Fibroblast of lung (primary cell): ENCODE measurements at places on chromosomes 5 and 9. TPM values are rescaled to one million over a fixed set of nuclear protein-coding genes. Genes with fewer than 3 reads are reported as not detected.
A peak's percentile ranks its signal among the peaks of the same experiment; 100 is the strongest.

LRRC14B gene
- total RNA-seq: not detected in 2 replicates

GRCh38 chr5:100537946-100538345 lies 2.8 kb downstream of the FAM174A start:
- H3K27me3 ChIP-seq: no peaks in the 10 kb centered on the region
- peak; percentile 19 for DNase-seq
- no peak overlapping the region for H3K27ac ChIP-seq
- H3K36me3 ChIP-seq: no peaks in the 10 kb centered on the region
- H3K4me3 ChIP-seq: no peak overlapping the region

TNFSF8 gene
- not detected in 2 replicates for total RNA-seq

- no peaks in the 10 kb centered on the region for H3K4me1 ChIP-seq
- H3K27me3 ChIP-seq: no peaks in the 10 kb centered on the region
- no peaks in the 10 kb centered on the region for H3K36me3 ChIP-seq
Measured at GRCh38 chr9:76758476-76758875, 5.8 kb upstream of the PCA3 start.

DNA sequence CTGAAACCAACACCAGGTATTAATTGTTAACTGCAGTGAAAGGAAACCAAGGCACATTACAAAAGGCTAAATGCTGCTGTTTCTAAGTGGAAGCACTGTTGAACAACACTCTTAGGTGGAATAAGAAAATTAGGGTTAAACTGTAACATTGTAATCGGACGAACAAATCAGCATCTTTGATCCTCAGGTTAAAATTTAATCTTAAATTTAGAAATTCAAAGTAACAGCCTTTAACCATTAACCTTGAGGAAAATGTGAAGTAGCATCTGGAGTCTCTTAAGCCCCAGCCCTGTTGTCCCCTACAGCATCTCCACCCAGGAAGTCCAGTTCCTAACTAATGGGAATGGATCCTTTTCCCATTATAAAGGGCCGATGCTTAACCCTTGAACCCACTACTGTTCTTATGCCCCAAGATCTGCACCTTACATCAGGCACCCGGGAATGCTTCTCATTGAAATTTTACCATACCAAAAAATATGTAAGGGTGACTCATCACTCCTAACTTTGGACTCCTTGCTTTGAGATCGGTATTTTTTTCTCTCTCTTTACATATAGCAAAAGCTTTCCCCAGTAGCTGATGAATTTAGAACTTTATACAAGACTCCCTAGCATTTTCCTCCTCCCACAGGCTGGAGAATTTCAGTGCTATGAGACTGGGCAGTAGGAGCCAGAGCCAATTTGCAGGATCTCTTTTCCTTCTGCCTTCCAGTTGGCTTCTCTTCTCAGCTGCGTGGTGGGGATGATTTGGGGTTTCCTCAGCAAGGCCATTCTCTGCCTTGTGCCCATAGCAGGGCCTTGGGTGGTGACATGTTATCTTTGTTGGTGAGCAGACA lies 32.0 kb upstream of the ITGA2 start:
- H3K4me3 ChIP-seq: no peak overlapping the region
- no peak overlapping the region for H3K27ac ChIP-seq

DNA sequence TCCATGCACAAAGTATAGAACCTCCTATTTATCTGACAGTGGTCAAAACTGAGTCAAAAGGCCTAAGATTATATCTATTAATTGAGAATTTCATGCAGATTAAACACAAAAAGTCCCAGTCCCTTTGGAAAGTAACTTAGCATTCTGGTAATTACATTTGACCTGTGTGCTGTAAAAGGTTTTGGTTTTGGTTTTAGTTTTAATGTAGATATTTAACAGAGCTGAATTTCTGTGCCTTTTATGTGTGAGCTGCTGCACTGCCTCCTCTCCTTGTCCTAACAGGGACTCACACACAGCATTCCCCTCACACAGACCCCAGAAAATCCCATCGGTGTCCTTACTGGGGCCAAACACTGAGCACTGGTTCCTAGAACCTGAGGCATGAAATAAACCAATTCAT lies 31.0 kb upstream of the FSD1L start:
- no peak overlapping the region for H3K27ac ChIP-seq
- DNase-seq: no peak
- no peaks in the 10 kb centered on the region for H3K27me3 ChIP-seq

DNA sequence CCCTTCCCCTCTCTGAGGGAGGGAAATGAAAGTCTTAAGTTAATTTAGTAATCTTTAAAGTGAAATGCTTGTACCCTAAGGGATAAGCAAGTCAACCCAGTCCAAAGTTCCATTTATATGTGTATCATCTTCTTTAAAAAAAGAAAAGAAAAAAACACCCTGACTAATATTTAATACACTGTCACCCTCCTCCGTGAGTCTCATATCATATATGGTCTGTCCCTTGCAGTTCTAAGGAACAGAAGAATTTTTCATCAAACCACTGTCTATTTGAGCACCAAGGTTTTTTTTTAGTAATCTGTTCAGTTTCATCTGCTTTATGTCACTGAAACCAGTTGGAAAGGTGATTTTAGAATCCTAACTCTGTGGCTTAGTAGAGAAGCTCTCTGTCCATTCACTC lies 15.2 kb downstream of the TNIP1 start:
- H3K36me3 ChIP-seq: peaks cover 5% of the 10 kb centered on the region
- H3K27me3 ChIP-seq: no peaks in the 10 kb centered on the region
- H3K27ac ChIP-seq: no peak overlapping the region
- peaks cover 27% of the 10 kb centered on the region for H3K4me1 ChIP-seq

GRCh38 chr5:180540050-180540694 lies 46.0 kb downstream of the CNOT6 start:
- DNase-seq: no peak
- H3K4me3 ChIP-seq: no peak overlapping the region
- no peaks in the 10 kb centered on the region for H3K36me3 ChIP-seq
- no peaks in the 10 kb centered on the region for H3K27me3 ChIP-seq

WDR38 gene
- total RNA-seq: not detected in 2 replicates

- H3K4me1 ChIP-seq: peaks cover under 1% of the 10 kb centered on the region
- H3K4me3 ChIP-seq: no peak overlapping the region
- H3K36me3 ChIP-seq: no peaks in the 10 kb centered on the region
- H3K27me3 ChIP-seq: no peaks in the 10 kb centered on the region
- H3K27ac ChIP-seq: no peak overlapping the region
- peak; percentile 67 for DNase-seq
Measured at GRCh38 chr5:159965031-159965837, 43.7 kb upstream of the TTC1 start.

FBP2 gene
- not detected in 2 replicates for total RNA-seq

GDA gene
- under 0.01 TPM in 1 of 2 replicates, not detected in the other for total RNA-seq

ABCA1 gene
- 60.4 and 75.2 TPM in 2 replicates for total RNA-seq

MCC gene
- total RNA-seq: 24.7 and 41.3 TPM in 2 replicates

DNA sequence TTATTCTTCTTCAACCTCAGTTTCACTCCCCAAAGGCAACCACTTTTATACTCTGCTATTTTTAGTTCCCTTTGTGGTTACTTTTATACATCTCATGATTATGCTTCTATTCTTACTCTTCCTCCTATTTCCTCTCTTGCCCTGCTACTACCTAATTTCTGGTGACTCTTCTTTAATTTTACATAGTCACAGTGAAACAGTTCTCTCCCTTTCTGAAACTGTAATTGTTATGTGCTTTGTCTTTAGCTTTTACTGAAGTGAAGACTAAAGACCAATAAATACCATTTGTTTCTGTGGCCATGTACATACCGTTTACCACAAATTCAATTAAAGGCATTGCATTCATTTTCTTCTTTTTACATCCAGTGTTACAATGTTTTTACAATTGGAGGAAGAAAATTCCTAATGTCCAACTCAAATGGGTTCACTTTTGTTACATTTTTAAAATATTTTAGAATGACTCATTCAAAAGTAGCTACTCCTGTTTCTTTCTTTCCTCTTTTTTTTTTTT lies 410.6 kb downstream of the PSAT1 start:
- H3K4me1 ChIP-seq: no peaks in the 10 kb centered on the region
- H3K4me3 ChIP-seq: no peak overlapping the region
- peak; percentile 88 for DNase-seq
- no peaks in the 10 kb centered on the region for H3K27me3 ChIP-seq
- H3K27ac ChIP-seq: no peak overlapping the region

GRCh38 chr9:92728831-92729734 lies 35.5 kb downstream of the BICD2 start:
- no peaks in the 10 kb centered on the region for H3K27me3 ChIP-seq
- peaks cover 8% of the 10 kb centered on the region for H3K36me3 ChIP-seq
- no peak overlapping the region for H3K27ac ChIP-seq
- no peak overlapping the region for H3K4me3 ChIP-seq
- no peak for DNase-seq

GRCh38 chr9:9286001-9286400 lies 1326.8 kb downstream of the PTPRD start:
- no peak overlapping the region for H3K27ac ChIP-seq
- H3K4me1 ChIP-seq: no peaks in the 10 kb centered on the region
- no peaks in the 10 kb centered on the region for H3K27me3 ChIP-seq

GRCh38 chr5:106956187-106956586 lies 714.5 kb downstream of the EFNA5 start:
- no peaks in the 10 kb centered on the region for H3K4me1 ChIP-seq
- H3K27ac ChIP-seq: no peak overlapping the region

PCDHGA5 gene
- total RNA-seq: 1.5 and 2.6 TPM in 2 replicates

DNA sequence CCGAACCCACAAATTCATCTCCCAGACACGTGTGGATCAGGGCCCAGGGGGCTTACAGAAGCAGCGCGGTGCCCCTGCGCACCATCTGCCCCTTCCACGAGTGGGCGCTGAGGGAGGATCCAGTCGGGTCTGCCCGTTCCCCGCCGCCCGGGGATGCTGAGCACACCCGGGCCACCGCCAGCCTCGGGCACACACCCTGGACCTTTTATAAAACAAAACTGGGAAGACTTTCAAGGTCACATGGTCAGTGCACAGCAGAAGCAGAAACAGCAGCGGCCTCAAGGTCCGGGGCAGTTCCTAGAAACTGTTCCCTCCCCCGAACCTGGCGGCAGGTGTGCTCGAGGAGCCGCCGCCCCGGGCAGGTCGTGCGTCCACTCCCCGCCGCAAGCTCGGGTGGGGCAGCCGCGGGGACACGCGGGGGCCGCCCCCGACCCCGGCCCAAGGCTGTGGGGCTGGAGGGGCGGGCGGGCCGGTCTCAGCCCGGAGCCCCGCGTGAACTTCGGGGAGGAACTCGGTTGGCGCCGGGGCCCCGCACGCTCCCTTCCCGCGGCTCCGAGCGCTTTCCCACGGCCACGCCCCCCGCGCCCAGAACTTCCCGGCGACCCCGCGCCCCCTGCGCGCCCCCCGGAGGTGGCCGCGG lies 633 bp upstream of the PPP1R26 start:
- H3K27ac ChIP-seq: no peak overlapping the region
- no peaks in the 10 kb centered on the region for H3K4me1 ChIP-seq
- H3K27me3 ChIP-seq: no peaks in the 10 kb centered on the region
- no peak overlapping the region for H3K4me3 ChIP-seq
- H3K36me3 ChIP-seq: no peaks in the 10 kb centered on the region

GRCh38 chr9:95497772-95498171 lies 19.0 kb downstream of the PTCH1 start:
- H3K27me3 ChIP-seq: no peaks in the 10 kb centered on the region
- H3K36me3 ChIP-seq: no peaks in the 10 kb centered on the region
- no peak overlapping the region for H3K27ac ChIP-seq
- peaks cover 14% of the 10 kb centered on the region for H3K4me1 ChIP-seq

GNAQ gene
- 25.9 and 30.4 TPM in 2 replicates for total RNA-seq

GRCh38 chr9:76255781-76256455 lies 138.3 kb downstream of the RFK start:
- H3K4me1 ChIP-seq: peaks cover 2% of the 10 kb centered on the region
- no peaks in the 10 kb centered on the region for H3K36me3 ChIP-seq
- H3K27ac ChIP-seq: no peak overlapping the region

SPRY4 gene
- total RNA-seq: 4.5 and 4.9 TPM in 2 replicates

PAX5 gene
- not detected in 2 replicates for total RNA-seq

DNA sequence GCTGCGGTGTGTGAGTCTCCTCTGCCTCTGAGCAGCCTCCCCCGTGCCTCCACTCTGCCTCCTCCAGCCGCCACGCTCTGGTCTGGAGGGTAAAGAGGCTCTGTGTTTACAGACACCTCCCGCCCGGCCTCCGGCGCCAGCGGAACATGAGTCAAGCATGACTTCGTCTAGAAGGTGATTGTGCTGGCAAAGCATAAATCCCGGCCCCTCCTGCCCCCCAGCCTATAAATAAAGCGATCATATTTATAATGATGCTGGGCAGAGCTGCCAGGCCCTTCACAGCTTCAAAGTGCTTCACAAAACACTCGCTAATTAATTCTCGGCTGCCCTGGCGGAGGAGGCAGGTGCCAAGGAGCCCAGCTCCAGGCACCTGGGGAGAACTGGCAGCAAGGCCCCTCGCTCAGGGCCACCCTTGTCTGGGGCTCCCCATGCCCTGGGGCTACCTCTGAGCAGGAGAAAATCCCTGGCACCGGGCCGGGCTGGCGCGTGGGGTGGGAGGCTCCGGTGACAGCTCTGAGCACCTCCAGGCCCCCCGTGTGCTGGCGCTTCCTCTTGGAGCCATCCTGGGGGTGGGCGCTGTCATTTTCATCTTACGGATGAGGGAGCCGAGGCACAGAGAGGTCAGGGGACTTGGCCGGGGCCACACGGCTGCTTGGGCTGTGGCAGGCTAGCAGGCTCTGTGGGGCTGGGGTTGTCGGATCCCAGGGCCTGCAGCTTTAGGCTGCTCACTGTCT lies 87.8 kb downstream of the RXRA start:
- peaks cover 7% of the 10 kb centered on the region for H3K4me1 ChIP-seq
- no peak overlapping the region for H3K27ac ChIP-seq
- H3K4me3 ChIP-seq: no peak overlapping the region
- H3K27me3 ChIP-seq: no peaks in the 10 kb centered on the region
- peak; percentile 82 for DNase-seq

CCDC183 gene
- total RNA-seq: 0.99 and 1.0 TPM in 2 replicates

DNA sequence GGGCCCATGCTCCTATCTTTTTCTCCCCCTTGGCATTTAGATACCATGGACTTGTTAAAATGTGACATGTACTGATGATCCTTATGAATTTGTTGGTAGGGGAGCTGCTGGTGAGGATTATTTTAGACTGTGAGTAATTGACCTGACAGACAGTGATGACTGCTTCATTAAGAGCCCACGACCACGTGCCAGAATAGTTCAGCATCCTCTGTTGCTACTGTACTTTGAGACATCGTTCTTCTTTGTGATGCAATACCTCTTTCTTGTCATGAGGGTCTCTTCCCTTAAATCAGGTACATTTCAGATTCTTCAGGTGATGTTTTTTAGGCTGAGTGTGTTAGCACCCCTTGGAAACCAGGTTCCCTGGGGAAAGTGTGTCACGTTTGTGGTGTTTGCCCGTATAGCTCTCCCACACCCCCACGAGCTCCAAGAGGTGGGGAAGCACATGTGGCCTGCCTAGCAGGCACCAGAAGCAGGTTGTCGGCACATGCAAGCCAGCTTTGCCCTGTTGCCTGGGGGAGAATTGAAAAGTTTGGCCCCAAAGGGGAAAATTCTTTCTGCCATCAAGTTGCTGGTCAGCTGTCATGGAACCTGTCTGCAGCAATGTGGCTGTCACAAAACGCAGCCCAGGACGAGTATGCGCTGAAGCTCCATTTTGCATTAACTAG lies 25.1 kb downstream of the QRFP start:
- no peak overlapping the region for H3K27ac ChIP-seq
- peaks cover 4% of the 10 kb centered on the region for H3K4me1 ChIP-seq
- no peak for DNase-seq
- no peak overlapping the region for H3K4me3 ChIP-seq
